ENCODE measurements at places on chromosomes 1 and 21. TPM values are rescaled to one million over a fixed set of nuclear protein-coding genes. Genes with fewer than 3 reads are reported as not detected.

The ATP1A4 gene
- total RNA-seq: not detected

The HTR6 gene
- total RNA-seq: not detected

The RBM11 gene
- total RNA-seq: 7.4 TPM

The NR5A2 gene
- total RNA-seq: 23.2 TPM

The EDARADD gene
- total RNA-seq: 13.5 TPM

The SYT6 gene
- total RNA-seq: 1.2 TPM

The OR10Z1 gene
- total RNA-seq: not detected

The FCER1A gene
- total RNA-seq: not detected

The DCDC2B gene
- not detected for total RNA-seq

The MROH9 gene
- not detected for total RNA-seq

The OR2T27 gene
- not detected for total RNA-seq

The KCNJ9 gene
- not detected for total RNA-seq

The NUDT4B gene
- total RNA-seq: 0.78 TPM

The HES4 gene
- 83.8 TPM for total RNA-seq

The VASH2 gene
- total RNA-seq: 15.8 TPM

The CFAP141 gene
- not detected for total RNA-seq

The LINGO4 gene
- total RNA-seq: not detected

The IGSF5 gene
- 0.33 TPM for total RNA-seq

The TATDN3 gene
- 15.0 TPM for total RNA-seq

The VANGL2 gene
- 80.4 TPM for total RNA-seq

The WNT3A gene
- total RNA-seq: not detected

The OR2T29 gene
- total RNA-seq: not detected

The SEMA4A gene
- total RNA-seq: 3.7 TPM

The FCRL6 gene
- not detected for total RNA-seq

The RAVER2 gene
- 33.8 TPM for total RNA-seq
